BJ (cell line): ENCODE measurements at places on chromosomes 13 and 19. TPM values are rescaled to one million over a fixed set of nuclear protein-coding genes. Genes with fewer than 3 reads are reported as not detected.
A peak's percentile ranks its signal among the peaks of the same experiment; 100 is the strongest.

GRCh38 chr13:99984461-99985240 lies 3.1 kb downstream of the ZIC2 start:
- DNase-seq: no peak

GPC6 gene
- polyA plus RNA-seq: 19.7 and 23.0 TPM in 2 replicates

GRCh38 chr13:52947921-52948373 lies 80.7 kb upstream of the OLFM4 start:
- DNase-seq: no peak

CCNA1 gene
- polyA plus RNA-seq: 0.12 and 0.21 TPM in 2 replicates

OR7D2 gene
- not detected in 2 replicates for polyA plus RNA-seq

GRCh38 chr19:2081873-2082810 lies 14.0 kb downstream of the MOB3A start:
- no peak for DNase-seq

SIGLEC14 gene
- polyA plus RNA-seq: not detected in 2 replicates

C13orf42 gene
- polyA plus RNA-seq: not detected in 2 replicates

- DNase-seq: no peak
These were observed 29.2 kb downstream of the SYDE1 start for GRCh38 chr19:15136234-15136954.

GRCh38 chr19:33490041-33490451 lies 31.5 kb downstream of the PEPD start:
- no peak for DNase-seq

TEKTIP1 gene
- not detected in 2 replicates for polyA plus RNA-seq

KLHL1 gene
- not detected in 2 replicates for polyA plus RNA-seq

- no peak for DNase-seq
These were observed 9.0 kb downstream of the KLK13 start for GRCh38 chr19:51055866-51056265.

- DNase-seq: no peak
These were observed 38.6 kb downstream of the TNFRSF19 start for GRCh38 chr13:23608701-23609413.

DNA sequence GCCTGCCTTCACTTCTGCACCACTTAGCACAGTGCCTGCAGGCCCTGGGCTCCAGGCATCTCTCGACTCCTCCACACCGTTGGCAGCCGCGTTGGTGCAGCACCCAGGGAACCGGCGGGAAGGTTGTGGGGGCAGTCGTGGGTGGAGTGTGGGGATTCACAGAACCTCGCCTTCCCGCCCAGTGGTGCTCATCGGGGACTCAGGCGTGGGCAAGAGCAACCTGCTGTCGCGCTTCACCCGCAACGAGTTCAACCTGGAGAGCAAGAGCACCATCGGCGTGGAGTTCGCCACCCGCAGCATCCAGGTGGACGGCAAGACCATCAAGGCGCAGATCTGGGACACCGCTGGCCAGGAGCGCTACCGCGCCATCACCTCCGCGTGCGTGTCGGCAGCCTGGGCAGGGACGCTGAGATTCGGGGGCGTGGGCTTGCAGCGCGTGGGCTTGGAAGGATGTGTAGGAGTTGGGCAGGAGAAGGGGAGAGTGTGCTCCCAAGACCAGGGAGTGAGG lies 9.6 kb downstream of the RAB11B start:
- no peak for DNase-seq

CYSLTR2 gene
- polyA plus RNA-seq: not detected in 2 replicates

ZIC5 gene
- polyA plus RNA-seq: not detected in 2 replicates

GRCh38 chr19:41866284-41866683 lies 6.2 kb downstream of the RPS19 start:
- no peak for DNase-seq

DNA sequence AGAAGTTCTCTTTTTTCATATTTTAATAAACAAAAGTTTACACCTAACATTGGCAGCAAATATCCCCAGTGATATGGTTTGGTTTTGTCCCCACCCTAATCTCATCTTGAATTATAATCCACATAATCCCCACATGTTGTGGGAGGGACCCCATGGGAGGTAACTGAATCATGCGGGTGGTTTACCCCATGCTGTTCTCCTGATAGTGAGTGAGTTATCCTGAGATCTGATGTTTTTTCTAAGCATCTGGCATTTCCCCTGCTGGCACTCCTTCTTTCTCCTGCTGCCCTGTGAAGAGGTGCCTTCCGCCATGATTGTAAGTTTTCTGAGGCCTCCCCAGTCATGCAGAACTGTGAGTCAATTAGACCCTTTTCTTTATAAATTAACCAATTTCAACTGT lies 214.7 kb downstream of the SLITRK1 start:
- DNase-seq: no peak

DNA sequence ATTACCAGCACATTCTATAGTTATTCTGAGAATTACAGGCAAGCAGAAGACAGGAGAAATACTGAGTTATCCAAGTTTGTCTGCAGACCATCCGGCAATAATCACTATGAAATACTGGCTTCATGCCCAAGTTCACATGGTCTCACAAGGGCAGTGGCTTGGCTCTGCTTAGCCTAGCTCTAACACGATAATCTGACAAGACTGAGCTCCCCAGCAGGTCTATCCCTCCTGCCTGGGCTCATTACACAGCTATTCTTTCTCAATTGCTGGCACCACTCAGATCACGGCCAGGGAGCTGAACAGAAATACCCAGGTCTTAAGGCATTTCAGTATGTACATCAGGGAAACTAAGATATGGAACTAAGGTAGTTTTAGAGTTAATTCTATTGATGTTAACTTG lies 361.6 kb upstream of the PCDH20 start:
- no peak for DNase-seq

DNA sequence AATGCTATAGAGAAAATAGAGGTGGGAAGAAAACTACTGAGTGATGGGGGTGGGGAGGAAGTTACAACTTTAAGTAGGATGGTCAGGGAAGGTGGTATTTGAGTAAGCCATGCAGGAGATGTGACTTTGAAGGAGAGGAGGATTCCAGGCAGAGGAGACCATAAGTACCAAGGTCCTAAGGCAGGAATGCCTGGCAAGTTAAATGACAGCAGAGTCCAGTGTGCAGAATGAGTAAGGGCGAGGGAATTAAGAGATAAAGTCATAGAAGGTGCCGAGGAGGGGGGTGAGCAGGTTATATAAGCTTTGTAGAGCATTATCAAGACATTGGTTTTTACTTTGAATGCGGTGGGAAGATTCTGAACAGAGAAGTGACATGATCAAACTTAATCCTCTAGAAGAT lies 43.2 kb upstream of the WDFY2 start:
- DNase-seq: no peak

- no peak for DNase-seq
These were observed 4.8 kb upstream of the FBXL3 start for GRCh38 chr13:77031656-77032243.

ADGRE1 gene
- polyA plus RNA-seq: not detected in 2 replicates

DNA sequence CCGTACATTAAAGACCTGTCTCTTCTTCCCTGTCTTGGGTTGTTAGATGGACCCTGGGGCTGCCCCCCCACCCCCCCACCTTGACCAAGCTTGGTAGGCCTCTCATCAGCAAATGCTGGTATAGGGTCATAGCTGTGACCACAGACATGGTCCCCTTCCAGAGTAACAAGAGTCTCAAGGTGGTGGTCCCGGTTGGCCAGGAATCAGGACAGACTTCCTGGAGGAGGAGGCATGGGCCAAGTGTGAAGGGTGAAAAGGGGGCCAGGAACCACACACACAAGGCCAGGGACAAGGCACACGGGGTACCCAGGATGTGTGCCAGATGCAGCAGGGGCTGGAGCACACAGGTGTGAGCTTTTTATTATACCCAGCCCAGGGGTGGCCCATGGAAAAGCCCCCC lies 1.1 kb upstream of the MRI1 start:
- no peak for DNase-seq

LACC1 gene
- 3.6 and 6.9 TPM in 2 replicates for polyA plus RNA-seq

DNA sequence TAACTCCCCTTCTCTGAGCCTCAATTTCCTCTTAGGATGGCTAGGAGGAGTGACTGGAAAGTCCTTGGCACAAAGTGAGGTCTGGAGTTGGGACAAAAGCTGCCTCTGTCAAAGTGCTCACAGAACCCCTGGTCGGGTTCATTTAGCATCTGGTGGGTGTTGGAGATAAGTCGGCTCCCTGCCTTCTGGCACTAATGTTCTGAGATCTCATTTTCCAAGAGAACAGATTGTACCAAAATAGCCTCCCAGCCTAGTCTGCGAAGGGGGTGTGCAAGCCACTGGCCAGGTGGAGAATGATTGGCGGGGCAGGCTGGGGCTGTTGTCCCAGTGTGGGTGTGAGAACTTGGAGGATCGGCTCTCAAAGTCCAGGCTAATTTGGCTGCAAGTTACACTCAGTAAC lies 20.7 kb upstream of the NWD1 start:
- no peak for DNase-seq

SLC17A7 gene
- 0.09 and 0.10 TPM in 2 replicates for polyA plus RNA-seq

ETV2 gene
- polyA plus RNA-seq: 0.47 and 0.54 TPM in 2 replicates

DNA sequence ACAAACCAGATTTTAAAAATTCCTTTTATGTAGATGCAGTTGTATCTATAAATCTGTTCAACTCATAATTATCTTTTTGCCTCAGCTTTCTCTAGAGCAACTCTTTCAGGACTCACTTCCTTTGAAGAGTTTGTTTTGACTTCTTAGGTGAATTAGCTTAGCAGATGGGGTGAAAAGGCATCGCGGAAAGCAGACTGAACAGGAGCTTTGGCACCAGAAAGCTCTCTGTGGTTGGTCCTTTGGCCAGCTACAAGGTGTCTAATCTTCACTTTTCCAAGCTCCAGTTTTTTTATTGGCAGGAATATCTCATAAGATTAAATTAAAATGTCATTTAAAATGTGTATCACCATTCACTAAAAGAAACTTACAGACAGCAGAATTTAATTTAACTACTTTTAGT lies 60.6 kb upstream of the KLF12 start:
- DNase-seq: no peak

- DNase-seq: no peak
These were observed 5.9 kb downstream of the CYP4F2 start for GRCh38 chr19:15892012-15892411.

DNA sequence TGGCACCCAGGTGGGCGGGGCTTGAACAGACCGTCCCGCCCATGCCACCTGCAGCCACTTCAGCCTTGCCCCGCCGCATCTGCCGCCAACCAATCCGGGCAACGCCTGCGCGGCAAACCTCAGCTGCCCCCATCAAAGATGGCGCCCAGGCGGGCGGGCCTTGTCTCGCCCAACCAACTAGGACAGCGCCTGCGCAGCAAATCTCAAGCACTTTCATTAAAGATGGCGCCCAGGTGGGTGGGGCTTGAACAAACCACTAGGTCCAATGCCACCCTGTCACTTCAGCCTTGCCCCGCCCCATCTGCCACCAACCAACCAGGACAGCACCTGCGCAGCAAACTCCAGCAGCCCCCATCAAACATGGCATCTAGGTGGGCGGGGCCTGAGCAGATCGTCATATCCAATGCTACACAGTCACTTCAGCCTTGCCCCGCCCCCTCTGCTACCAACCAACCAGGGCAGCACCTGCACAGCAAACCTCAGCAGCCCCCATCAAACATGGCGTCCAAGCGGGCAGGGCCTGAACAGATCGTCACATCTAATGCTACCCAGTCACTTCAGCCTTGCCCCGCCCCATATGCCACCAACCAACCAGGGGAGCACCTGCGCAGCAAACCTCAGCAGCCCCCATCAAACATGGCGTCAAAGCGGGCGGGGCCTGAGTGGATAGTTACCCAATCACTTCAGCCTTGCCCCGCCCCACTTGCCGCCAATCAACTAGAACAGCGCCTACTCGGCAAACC lies 1.4 kb downstream of the PEG3 start:
- DNase-seq: peak; percentile 15

DNA sequence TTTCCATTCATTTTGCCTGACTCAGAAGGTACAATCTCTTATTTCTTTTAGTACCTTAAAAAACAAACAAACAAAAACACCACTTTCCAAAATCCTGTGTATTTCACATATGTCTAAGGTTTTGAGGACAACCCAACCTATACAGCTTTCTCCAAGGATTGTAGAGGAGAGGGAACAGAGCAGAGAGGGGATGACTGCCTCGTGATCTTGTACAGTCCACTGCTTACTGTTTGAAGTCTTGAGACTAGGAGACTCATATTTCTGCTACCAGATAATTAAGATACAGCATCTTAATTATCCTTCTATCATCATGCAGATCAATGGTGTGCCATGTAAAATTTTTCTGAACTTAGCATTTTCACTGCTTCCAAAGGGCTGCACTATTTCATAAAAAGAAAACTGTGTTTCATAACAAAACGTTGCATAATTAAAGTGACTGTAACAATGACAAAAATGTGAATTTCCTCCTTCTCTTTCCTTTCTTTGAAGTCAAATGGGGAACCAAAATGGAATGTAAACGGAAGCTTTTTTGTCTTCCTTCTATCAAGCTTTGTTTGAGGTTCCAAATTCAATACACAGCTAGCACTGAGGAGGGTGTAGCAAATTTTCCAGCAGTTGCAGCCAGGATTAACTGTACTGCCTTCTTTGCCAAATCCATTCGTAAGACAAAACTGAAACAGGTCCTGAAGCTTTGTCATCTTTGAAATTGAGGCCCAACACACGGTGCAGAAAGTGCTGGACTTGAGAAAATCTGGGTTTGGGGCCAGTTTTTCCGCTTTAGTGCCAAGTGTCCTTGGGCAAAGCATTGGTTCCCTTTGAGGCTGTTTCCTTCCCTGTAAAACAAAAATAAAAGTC lies 34.9 kb upstream of the RCBTB2 start:
- DNase-seq: no peak

ZNF835 gene
- not detected in 2 replicates for polyA plus RNA-seq

IL27RA gene
- 4.4 and 6.6 TPM in 2 replicates for polyA plus RNA-seq

DNA sequence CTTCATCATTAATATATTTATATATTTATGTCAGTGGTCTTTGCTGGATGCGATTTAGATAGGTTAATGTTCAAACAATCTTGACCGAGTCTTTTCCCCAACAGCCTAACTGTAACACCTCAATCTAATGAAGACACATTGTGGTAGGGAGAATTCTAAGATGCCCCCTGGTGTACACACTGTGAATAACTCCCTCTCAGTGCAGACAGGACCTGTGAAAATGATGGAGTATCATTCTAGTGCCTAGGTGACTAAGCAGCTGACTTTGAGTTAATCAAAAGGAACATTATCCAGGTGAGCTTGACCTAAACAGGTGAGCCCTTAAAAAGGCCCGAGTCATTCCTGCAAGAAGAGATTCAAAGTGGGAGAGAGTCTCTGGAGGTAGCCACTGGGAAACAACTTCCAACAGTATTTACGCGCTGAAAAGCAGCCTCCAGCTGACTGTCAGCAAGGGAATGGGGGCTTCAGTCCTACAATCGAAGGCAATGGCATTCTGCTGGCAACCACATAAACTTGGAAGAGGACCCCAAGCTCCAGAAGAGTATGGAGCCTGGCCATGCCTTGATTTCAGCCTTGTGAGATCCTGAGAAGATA lies 28.0 kb upstream of the KBTBD7 start:
- no peak for DNase-seq

OLFM2 gene
- 35.3 and 88.3 TPM in 2 replicates for polyA plus RNA-seq
